ENCODE measurements at places on chromosomes 4 and X.

DNA sequence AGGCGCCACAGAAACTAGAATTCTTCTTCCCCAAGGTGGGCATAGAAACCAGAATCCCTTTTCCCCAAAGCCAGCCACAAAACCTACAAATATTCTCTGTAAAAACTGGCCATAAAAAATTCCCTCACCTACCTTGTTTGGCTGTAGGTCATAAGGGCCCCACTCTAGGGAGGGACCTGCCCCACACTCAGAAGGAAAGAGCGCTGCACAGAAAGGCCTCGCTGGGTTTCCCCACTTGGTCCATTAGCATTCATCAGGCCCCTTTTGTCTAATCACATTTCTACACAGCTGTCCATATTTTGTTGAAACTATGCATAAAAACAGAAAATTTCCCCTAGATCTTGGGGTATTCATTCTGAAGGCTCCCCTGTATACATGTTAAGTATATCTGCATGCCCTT, 54.1 kb downstream of the PHKA2 start:
- DNase-seq: no peak

DNA sequence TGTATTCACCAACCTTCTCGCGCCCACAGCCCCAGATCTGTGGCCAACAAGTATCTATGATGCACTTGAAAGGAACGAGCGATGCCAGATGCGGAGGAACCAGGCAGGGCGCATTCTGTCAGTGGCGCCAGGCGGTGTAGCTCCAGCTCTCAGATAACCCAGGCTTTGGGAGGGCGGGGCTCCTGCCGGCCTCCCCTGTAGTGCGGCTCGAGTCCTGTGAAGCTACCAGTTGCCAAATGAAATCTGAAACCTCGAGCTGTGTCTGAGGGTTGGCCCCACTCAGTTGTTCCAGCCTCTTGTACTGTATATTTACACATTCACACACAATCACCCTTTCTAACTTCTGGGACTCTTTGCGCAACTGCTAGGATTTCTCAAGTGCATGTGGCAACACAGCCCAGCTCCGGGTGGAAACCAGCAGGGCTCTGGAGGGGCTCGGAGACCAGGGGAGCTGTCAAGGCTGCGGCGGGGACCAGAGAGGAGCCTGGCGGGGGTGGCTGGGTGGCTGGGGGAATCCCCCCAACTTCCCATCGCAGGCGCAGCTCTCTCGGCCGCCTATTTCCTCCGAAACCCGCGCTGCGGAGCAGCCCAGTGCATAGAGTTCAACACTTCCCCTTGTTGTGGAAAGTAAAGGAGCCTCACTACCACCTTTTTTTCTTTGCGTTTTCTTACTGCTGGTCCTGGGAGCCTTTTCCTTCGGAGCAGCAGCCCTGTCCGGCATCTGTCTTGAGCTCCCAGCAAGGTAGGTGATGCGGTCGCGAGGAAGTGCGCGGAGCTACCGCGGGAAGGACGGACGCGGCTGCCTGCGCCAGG, at the start of gene ARHGAP24:
Gene ARHGAP24 (plus strand): TSS at position 333 of the 813 bp plus-strand sequence.
- peak; percentile 1 for DNase-seq

DNA sequence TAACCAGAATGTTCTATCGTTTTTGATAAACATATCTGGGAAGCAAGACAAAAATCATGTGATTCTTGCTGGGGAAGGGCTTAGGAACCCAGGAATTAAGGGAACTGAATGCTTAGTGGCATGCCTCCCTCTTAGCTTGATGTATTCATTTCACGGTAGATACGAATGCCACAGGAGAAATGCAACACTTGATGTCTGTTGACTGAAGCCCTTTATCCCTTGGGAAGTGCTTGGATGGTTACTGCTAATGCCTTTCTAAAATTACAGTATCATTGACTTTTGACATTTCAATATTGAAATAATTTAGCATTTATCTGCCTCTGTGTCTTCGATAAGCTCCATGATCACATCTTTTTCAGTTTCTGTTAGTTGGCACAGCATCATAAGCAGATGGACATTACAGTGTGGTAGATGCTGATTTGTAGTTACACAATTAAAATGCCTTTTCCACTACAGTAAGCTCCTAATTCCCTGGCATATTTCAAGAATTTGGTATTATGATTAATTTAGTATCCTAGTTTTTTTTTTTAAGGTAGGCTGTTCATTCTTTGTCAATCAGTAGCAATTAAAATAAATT, 226.7 kb downstream of the ARHGAP10 start:
- DNase-seq: no peak

DNA sequence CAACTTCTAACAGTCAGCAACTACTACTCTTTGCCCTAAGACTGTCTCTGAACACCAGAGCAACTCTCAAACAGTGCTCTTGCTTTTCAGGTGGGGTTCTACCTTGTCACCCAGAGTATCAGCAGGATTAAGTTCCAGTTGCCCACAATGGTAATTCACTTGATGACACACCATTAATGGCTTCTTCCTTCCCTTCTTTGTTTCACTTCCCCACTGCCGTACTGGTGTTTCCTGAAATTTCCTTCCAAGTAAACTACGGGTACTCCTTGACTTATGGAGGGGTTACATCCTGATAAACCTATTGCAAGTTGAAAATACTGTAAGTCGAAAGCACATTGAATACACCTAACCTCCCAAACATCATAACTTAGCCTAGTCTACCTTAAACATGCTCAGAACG, 36.6 kb upstream of the PDK3 start:
- DNase-seq: no peak

DNA sequence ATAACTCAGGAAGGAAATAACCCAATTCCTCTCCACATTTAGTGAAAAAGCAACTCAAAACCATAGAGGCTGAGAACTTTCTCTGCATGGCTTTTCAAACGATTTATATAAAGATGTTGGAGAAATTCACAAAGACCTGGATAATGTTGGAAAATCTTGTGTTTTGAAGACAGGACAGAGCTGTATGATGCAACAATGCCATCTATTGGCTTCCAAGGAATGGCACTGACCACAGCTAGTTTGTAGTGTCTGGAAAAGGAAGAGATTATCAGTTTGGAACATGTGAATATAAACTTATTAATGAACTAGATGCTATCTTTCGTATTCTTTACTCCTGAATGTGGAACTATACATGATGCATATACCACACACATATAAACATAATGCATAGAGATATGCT, 503.6 kb downstream of the IL1RAPL1 start:
- DNase-seq: no peak

DNA sequence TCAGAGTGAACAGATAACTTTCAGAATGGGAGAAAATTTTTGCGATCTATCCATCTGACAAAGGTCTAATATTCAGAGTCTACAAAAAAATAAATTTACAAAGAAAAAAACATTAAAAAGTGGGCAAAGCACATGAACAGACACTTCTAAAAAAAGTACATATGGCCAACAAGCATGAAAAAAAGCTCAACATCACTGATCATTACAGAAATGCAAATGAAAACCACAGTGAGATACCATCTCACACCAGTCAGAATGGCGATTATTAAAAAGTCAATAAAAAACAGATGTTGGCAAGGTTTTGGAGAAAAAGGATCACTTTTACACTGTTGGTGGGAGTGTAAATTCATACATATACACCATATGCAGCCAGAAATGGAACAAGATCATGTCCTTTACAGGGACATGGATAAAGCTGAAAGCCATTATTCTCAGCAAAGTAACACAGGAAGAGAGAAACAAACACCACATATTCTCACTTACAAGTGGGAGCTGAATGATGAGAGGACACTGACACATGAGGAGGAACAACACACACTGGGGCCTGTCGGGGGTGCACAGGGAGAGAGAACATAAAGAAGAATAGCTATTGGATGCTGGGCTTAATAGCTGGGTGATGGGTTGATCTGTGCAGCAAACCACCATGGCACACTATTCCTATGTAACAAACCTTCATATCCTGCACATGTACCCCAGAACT, 41.6 kb upstream of the ITM2A start:
- no peak for DNase-seq

DNA sequence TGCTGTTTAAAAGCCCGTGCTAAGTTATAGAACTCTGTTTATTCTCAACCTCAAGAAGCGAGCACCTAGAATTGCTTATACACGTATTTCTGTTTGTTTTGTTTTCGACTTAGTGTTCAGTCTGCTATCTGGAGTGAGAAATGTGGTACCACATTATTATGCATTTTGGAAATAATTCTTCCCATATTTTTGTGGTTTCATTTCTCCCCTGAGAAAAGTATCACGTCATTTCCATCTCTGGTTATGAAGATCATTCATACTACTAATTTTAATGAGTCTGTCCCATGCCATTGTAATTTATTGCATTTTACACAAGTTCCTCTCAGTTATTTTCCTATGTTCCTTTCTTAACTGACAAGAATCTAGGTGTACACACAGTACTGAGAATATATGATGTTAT, 186.0 kb downstream of the DCHS2 start:
- DNase-seq: no peak

GRCh38 chr4:82786828-82787227, 11.8 kb downstream of the SCD5 start:
- no peak for DNase-seq

- no peak for DNase-seq
Measured at GRCh38 chr4:160450876-160451275, 1348.0 kb downstream of the RAPGEF2 start.

DNA sequence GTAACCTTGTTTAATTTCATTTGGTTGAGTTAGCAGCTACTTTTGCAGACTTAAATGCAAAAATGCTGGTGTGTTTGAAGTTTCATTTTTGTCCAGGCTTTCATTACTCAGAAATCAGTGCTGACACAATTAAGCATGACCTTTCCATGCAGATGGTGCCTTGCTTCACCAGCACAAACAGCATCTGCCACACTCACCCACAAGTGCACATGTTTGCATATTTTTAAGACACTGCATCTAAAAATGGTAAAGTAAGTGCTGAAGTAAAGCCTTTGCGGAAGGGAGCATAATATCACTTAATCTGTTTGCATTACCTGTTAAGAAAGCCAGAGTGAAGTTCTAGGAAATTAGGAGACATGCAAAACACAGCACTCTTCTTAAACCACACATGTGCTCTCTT, 7.3 kb upstream of the DAPP1 start:
- DNase-seq: no peak

DNA sequence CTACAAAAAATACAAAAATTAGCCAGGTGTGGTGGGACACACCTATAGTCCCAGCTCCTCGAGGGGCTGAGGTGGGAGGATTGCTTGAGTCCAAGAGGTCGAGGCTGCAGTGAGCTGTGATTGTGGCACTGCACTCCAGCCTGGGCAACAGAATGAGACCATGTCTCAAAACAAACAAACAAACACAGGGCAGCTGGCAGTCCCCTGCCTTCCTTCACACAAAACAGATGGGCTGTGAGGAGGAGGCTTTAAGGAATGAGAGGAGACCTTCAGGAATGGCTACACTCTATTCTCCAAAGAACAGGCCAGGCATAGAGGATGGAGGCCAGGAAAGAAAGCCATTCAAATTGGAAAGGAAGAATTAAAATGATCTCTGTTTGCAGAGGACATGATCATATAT, 65.6 kb upstream of the MAML3 start:
- no peak for DNase-seq

- DNase-seq: no peak
Measured at GRCh38 chrX:24732766-24733500, 39.2 kb downstream of the POLA1 start.

- no peak for DNase-seq
Measured at GRCh38 chr4:89929425-89930159, 34.9 kb downstream of the MMRN1 start.

DNA sequence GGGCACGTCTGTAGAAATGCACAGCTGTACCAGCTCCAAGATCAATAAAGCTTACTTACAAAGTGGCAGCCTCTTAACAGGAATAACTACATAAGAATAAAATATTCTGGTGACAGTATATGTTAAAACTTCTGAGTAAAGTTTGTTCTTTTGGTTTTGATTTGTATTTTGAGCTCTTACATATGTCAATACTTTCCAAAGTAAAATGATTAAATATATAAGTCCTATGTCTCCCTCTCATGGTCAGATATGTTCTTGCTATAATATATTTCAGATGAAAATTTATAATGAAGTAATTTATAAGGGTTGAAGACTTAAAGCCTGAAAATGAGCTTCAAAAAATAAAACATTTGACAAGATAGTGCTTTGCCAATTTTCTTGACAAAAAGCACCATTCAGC, 254.4 kb downstream of the NPFFR2 start:
- DNase-seq: no peak

- no peak for DNase-seq
Measured at GRCh38 chrX:123869488-123869887, 9.6 kb downstream of the XIAP start.

- no peak for DNase-seq
Measured at GRCh38 chrX:136794080-136794479, 13.3 kb upstream of the ARHGEF6 start.

GRCh38 chr4:21454201-21454600, 494.4 kb downstream of the KCNIP4 start:
- no peak for DNase-seq

GRCh38 chr4:172125443-172125842, 312.2 kb downstream of the GALNTL6 start:
- no peak for DNase-seq

DNA sequence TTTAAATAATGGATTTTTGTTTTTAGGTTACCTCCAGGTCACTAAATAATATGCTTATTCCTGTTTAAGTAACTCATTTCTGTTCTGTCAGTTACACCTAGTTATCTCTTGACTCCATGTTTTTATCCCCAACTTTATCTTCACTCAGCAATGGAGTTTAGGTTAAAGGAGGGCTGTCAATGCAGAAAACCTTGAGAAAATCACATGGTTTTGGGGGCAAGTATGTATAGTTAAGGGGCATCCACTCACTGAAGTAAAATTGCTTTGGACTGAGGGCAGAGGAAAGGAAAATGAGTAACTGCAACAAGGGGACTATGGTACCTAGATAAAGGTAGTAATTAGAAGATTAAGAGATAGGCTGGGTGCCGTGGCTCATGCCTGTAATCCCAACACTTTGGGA, 87.1 kb downstream of the UBE2K start:
- DNase-seq: no peak

- DNase-seq: no peak
Measured at GRCh38 chrX:153886915-153887314, 942 bp upstream of the L1CAM start.

- DNase-seq: no peak
Measured at GRCh38 chr4:181147416-181147951, 1095.7 kb upstream of the TENM3 start.

- DNase-seq: no peak
Measured at GRCh38 chr4:156113138-156113765, 159.6 kb upstream of the CTSO start.

- DNase-seq: no peak
Measured at GRCh38 chr4:139146926-139147629, 29.9 kb downstream of the ELF2 start.

All from stimulated activated CD4-positive, alpha-beta T cell treated with anti-CD3 and anti-CD28 coated beads, Interleukin-12 subunit alpha, Interleukin-12 subunit beta, amount 100 ng/mL, for 24 hours (primary cell).